ENCODE measurements at places on chromosomes 5 and 9.
A peak's percentile ranks its signal among the peaks of the same experiment; 100 is the strongest.

GRCh38 chr9:115633104-115633503 is 515.1 kb upstream of the TNC start:
- DNase-seq: no peak

DNA sequence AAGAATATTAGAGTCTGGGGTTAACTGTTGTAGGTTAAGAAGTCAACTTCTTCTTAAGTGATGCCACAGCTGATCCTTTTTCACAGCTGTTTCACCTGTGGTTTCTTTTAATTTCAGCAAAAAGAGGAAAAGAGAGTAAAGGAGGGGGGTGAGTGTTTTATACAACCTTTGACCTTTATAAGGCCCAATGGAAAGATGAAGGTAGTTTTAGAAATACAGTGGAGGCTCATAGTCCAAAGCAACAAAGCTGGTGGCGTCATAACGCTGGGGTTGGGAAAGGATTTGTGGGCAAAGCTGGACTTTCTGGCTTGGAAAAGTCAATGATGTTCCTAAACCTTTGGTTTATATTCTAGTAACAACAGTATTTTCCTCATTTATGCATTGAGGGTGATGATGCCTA is 49.5 kb downstream of the RCL1 start:
- no peak for DNase-seq

DNA sequence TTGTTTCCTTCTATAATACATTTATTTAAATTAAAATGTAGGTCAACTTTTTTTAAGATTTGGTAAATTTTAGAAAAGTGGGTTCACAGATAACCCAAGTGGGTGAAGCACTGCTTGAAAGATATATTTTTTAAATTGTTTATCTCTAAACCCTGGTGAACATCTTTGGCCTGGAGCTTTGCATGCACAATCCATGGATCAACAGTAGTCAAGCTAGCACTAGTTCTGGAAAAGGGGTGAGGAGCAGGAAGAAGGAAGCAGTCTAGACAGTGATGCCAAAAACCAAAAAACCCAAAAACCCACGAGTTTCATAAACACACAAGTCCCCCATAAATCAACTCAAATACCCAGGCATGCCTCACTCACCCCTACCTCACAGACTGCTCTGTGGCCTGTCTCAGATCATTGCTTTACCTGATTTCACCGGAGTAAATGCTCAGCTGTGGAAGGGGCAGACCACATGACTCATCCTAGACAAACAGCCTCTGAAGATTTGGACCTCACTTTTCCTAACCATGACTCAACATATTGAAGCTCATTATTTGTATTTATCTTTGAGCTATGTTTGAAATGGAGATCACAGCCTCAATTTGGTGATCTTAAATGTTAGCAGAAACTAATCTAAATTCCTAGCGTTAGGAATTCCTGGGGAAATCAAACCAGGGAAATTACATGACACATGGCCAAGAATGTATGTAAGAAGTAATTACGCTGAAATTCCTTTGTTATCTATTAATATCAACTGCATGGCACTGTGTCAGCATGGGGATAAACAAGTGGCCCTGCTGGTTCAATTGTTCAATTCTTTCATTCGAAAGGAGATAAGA is 149.6 kb downstream of the ZNF608 start:
- no peak for DNase-seq

DNA sequence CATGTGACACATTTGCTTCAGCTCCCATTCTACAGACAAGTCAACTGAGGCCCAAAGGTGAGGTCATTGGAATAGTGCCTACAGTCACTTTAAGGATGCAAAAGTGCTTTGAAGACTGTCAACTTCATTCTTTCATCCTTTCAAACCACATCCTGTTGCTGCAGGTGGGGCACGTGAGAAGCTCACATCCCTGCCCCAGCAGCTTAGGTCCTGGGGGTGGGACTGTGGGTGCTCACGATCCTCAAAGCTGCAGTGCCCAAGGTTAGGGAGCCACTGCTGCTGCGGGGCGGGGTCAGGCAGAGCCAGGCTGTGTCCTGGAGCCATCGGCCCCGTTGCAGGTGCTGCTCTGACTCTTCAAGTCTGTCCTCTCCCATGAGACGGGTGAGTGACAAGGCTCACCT is 57.9 kb upstream of the IER5L start:
- peak; percentile 46 for DNase-seq

DNA sequence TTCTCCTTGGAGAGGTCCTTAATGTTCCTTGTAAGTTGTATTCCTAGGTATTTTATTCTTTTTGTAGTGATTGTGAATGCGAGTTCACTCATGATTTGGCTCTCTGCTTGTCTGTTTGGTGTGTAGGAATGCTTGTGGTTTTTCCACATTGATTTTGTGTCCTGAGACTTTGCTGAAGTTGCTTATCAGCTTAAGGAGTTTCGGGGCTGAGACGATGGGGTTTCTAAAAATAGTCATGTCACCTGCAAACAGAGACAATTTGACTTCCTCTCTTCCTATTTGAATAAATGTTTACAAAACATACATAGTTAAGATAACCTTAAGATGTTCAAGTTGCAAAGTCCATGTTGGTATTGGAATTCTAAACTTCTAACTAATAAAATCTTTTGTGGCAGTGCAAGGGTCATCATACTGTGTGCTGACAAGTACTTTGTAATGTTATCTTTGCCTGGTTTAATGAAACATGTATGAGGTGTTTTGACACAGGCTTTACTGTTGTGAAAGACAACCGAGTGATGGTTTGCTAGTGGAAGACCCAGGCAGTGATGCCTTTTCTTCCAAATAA is 286.2 kb downstream of the MRPS30 start:
- no peak for DNase-seq

DNA sequence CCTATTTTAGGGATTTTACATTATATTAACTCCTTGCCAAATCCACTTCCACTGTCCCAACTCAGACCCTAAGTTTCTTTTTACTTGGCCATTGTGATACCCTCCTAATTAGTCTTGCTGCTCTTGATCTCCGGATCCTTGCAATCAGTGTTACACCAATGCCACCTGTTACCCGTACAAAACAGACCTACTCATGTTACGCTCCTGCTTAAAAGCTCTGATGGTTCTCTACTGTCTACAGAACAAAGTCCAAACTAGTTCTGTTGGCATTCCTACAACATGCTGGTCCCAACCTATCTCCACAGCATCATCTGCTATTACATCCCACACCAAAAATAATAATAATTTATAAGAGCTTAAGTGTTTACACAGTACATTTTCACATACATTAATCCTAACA is 9.8 kb downstream of the ECPAS start:
- no peak for DNase-seq

DNA sequence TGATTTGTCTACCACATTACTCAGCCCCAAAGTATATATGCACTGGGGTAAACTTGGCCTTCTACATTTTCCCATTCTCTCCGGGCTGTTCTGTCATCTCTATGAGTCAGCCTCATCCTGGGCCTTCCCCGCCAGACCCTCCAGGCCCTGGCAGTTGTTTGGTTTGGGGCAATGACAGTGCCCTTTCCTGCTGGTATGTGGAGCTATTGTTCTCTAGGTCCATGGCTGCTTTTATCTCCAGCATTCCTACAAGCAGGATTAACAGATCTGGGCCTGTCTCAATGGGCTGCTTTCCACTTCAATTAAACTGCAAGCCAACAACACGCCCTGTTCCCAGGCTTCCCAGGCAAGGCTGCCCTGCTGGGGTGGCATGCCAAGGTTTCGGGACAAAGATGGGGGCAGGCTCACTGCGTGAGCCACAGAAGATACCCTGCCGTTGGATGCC is 136.4 kb downstream of the SLIT3 start:
- no peak for DNase-seq

GRCh38 chr5:138148811-138149210 is 9.6 kb upstream of the NME5 start:
- no peak for DNase-seq

- no peak for DNase-seq
These were observed 101.9 kb downstream of the IQGAP2 start for GRCh38 chr5:76504901-76505564.

- no peak for DNase-seq
These were observed 62.4 kb downstream of the ZNF354C start for GRCh38 chr5:179122411-179123108.

- no peak for DNase-seq
These were observed 59.1 kb downstream of the PDCD1LG2 start for GRCh38 chr9:5569409-5569808.

DNA sequence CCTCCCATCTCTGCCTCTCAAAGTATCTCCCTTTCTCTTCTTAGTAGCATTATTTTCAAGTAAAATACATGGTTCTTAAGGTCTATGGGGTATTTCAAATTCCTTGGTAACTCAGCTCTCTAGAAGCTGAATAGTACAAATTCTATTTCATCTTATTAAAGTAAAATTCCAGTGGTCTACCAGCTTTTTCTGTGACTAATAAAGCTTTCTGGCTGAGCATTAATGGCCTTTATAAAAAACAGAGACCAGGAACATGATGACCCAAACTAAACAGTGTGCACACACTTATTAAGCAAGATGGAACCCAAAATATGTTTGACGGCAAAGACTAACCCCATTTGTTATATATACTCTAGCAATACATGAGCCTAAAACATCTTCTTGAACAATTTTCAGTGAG is 142.6 kb downstream of the OR2K2 start:
- DNase-seq: no peak

GRCh38 chr5:79694183-79694582 is 4.5 kb downstream of the CMYA5 start:
- DNase-seq: no peak

- no peak for DNase-seq
These were observed 34.5 kb upstream of the ORM1 start for GRCh38 chr9:114288193-114289091.

- DNase-seq: no peak
These were observed 283.4 kb downstream of the NFIB start for GRCh38 chr9:14030375-14031059.

GRCh38 chr5:31702712-31703111 is 63.8 kb downstream of the PDZD2 start:
- DNase-seq: no peak

DNA sequence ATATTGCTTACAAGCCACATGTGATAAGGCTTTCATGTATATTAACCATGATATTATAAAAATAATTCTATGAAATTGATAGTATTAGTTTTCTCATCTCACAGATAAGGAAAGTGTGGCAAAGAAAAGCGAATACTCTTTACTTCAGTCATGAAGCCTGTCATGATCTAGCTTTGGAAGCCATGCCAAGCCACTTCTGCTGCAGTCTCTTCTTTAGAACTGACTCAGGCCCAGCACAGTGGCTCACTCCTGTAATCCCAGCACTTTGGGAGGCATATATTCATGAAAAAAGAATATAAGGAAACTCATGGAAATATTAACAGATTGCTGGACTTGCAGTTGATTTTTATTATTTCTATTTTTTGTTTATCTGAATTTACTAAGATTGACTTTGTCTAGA is 42.9 kb upstream of the PJA2 start:
- no peak for DNase-seq

DNA sequence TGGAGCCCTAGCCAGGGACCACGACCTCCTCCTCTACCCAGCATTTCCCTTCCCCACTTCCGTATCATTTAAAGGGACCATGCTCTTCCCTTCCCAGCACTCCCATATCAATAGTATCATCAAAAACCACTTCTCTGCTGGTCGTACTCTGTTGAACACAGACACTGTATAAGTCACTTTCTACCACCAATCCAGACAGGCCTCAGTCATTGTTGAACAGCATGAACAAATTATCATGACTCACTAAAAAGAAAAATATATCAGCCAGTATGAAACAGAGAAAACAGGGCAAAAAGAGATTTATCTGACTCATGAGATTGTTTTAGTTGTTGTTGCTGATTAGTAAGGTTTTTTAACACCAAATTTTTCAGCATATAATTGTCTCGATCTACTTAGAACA is 89.8 kb downstream of the CDKN2A start:
- no peak for DNase-seq

GRCh38 chr5:76809141-76809540 is 9.7 kb upstream of the F2RL1 start:
- DNase-seq: no peak

- DNase-seq: no peak
These were observed 13.3 kb downstream of the RIC1 start for GRCh38 chr9:5642170-5642569.

GRCh38 chr5:1059884-1060263 is 51.3 kb downstream of the NKD2 start:
- DNase-seq: no peak

DNA sequence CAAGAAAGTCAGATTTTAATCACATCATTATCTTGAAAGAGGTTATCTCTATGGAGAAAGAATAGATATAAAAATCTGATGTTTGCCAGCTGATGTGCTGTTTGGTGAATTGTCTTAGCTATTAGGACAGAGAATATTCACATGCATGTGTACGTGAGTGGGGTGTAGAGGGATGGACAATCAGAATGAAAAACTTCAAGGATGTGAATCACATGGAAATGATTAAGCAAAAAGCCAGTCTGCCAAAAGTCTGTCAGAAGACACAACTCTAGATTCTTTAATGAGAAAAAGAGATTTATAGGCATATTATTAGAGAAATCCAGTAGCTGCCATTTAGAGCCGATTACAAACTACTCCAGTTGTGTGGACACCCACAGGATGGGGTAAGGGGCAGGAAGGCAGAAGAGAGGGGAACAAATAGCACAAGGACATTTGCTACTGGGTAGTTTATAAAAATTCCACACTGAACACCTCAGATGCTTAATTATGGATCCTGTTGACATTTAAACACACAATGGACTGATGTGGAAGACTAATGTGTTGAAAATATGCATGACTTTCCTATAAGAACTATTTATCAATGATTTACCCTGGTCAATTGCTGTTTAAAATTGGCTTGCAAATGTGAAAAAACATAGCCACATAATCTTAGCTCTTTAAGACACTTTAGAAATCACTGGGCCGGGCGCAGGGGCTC is 127.4 kb downstream of the PTTG1 start:
- no peak for DNase-seq

GRCh38 chr5:2217219-2217618 is 334.5 kb upstream of the IRX4 start:
- DNase-seq: no peak

GRCh38 chr5:98721231-98721928 is 52.1 kb upstream of the RGMB start:
- DNase-seq: no peak

DNA sequence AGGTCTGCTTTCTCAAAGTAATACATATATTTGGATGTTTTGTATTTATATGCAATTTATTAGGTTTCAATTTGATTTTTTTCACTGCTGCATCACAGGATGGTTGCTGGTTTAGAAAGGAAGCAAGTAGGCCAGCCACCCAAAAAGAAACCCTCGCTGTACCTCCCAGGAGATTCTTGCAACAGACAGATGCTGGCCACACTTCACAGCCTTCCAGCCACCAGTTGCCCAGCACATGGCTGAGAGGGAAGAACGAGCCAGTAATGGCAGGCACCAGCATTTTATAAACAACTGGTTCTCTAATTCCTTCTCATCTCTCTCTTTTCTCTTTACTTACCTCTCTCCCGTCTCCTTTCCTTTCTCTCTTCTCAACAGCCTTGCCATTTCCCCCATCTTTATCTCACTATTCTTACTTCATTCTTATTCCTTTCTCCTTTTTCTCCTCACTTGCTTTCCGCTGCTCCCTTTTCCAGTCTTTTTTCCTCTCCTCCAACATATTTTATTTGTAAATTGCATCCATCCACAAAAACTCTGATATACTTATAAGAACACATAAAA is 38.9 kb downstream of the EFNA5 start:
- no peak for DNase-seq

GRCh38 chr5:135008981-135009735 is 24.9 kb downstream of the PITX1 start:
- no peak for DNase-seq

Measured in GM06990 (cell line).